Kidney glomerular epithelial cell (primary cell): ENCODE measurements at places on chromosomes 5 and 9.

- DNase-seq = no peak
These were observed 38.4 kb downstream of the SMC5 start for GRCh38 chr9:70297141-70297540.

- DNase-seq = no peak
These were observed 19.8 kb downstream of the FAXDC2 start for GRCh38 chr5:154830596-154830995.

DNA sequence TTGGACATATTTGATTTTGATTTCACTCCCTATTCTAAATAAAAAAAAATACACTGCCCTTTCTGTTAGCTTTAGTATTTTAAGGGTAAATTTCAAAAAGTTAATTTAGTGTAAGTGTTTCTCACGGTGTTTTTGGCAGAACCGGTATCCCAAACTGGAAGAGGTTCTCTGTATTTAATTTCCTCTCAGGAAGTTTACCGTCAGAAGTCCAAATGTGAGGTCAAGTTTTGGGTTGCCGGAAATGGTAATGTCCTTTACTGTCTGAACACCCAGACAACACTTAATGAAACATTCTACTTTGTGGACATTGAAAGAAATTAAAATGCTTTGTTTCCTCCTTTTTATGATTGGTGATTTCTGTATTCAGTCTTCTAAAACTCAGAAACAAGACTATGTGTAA lies 148.7 kb upstream of the CDKN2B start:
- DNase-seq = no peak

DNA sequence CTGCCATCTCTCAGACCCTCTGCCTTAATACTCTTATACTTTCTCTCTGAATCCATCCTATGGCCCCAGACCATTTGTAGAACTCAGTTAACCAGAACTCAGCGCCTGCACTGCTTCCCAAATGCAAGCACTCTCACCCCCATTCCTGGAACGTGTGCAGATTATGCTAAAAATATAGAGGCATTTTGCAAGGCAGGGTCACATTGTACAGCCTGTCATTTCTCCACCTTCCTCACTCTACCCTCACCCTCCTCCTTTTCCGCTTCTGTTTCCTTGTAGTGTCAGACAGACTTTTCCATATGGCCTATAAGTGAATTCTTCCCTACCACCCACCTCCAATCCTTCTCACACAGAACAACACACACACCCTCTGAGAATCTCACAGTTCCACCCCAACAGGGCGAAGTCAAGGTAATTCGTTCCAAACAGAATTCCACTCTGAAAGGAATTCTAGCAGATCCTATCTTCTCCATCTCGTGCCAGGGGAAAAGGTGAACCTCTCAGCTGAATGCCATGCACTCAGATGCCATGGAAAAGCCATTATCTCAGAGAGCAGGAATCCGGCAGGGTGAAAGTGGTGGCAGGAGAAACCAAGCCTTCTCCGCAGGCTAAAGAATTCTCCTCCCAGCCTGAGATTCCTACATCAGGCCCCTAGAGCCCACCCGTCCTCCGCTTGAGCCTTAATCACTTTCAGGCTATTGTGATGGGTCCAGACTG lies 25.3 kb downstream of the GGTA1 start:
- DNase-seq = no peak

GRCh38 chr5:132473019-132473531 lies 17.5 kb downstream of the IRF1 start:
- no peak for DNase-seq

DNA sequence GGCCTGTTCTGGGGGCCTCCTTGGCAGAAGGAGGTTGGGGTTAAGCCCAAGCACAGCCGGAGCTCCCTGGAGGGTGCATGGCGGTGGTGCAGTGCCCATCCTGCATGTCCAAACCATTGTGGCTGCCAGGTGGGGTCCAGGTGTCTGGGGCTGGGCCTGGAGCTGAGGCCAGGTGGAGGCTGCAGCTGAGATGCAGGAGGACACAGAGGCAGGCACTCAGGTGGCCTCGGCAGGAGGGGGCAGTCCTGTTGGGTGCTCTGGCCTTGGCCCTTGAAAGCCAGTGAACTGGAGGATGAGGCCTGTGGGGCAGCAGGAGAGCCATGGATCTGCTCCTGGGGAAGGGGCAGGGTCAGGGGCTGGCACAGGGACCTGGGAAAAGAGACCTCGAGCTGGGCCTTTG lies 195.3 kb downstream of the OLFM1 start:
- DNase-seq = no peak

DNA sequence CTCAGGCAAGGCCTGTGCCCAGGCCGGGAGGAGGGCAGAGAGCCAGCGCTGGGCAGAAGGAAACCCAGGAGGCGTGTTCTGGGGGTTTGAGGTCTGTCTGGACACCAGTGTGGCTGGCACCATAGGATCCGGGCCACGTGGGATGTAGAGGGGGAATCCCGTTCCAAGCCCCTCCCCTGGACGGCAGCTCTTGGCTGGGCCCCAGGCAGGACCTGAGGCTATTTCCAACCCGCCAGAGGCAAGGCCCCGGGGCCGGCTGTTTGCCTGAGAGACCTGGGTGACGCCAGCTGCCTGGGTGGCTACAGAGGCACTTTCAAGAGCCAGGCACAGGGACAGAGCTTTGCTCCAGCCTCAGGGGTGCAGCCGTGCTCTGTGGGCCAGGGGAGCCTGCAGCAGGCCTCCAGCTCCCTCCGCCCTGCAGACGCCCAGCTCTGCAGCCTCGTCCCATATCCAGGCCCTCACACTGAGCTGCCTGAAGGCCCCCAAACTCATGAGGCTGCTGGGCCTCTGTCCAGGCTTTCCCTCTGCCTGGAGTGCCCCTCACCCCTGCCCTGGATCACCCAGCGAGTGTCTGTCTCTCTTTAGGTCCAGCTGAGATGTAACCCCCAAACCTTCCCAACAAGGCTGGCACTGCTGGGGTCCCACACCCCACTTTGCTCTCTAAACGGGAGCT lies 56.6 kb upstream of the EGFL7 start:
- no peak for DNase-seq

- DNase-seq = no peak
These were observed 262.8 kb downstream of the NR3C1 start for GRCh38 chr5:143140492-143141203.

DNA sequence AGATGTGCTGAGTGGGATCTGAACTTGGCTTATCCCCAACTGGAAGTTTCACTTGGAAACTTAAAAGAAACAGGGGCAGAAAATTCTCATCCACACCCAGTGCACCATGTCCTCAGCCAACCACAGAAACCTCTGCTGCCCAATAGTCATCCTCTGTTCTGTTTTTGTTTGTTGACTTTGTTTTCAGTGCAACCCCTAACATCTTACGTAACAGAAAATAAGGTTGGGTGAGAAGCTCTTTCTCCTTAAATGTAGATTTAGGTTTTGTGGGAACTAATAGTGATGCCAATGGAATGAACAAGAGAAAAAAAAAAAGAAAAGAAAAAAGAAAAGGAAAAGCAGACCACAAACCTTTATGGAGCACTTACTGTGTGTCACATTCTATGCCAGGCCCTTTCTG lies 262.8 kb downstream of the PAPPA start:
- DNase-seq = no peak

GRCh38 chr9:88979021-88979420 lies 12.2 kb upstream of the S1PR3 start:
- no peak for DNase-seq

DNA sequence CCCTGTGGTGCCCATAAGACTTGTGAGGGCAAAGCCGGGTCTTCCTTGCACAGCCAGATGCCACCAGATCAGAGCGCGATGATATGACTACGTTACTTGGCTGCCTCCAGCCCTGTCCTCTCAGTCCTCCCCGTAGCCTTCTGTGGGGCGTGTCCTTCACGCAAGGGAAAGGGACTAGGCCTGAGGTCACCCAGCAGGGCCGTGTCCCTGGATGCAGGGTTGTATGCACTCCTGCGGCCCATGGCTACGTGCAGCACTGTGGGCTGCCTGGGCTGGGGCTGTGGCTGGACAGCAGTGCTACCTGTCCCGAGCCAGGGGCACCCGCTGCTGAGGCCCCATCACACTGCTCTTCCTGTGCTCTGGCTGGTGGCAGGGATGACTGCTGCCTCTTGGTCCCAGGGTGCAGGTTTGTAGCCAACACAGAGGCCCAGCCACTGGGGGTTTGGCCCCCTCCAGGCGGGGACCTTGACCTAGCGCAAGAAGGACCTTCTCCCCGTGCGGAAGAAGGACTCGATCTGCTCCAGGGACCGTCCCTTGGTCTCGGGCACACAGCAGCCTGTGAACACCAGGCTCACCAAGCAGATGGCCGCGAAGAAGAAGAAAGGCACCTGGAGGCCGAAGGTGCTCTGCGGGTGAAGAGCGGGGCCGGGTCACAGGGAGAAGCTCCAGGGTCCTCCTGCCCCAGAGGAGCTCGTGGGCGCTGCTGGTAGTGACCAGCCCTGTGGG lies 7.2 kb downstream of the SLC2A6 start:
- no peak for DNase-seq

- no peak for DNase-seq
These were observed 265.9 kb upstream of the VLDLR start for GRCh38 chr9:2355697-2355983.

DNA sequence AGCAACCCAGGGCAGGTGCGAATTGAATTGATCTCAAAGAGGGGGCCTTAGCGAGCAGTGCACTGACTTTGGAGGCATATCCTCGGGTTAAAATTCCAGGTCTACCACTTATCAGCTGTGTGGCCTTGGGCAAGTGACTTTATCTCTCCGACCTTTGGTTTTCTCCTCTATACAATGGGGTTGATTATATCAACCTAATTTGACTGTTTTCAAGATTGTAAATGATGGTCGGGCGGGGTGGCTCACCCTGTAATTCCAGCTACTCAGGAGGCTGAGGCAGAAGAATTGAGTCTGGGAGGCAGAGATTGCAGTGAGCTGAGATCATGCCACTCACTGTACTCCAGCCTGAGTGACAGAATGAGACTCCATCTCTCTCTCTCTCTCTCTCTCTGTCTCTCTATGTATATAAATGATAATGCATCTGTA lies 18.7 kb downstream of the SPRY4 start:
- no peak for DNase-seq

- DNase-seq = no peak
These were observed 608.1 kb downstream of the CDH9 start for GRCh38 chr5:26430323-26430722.

DNA sequence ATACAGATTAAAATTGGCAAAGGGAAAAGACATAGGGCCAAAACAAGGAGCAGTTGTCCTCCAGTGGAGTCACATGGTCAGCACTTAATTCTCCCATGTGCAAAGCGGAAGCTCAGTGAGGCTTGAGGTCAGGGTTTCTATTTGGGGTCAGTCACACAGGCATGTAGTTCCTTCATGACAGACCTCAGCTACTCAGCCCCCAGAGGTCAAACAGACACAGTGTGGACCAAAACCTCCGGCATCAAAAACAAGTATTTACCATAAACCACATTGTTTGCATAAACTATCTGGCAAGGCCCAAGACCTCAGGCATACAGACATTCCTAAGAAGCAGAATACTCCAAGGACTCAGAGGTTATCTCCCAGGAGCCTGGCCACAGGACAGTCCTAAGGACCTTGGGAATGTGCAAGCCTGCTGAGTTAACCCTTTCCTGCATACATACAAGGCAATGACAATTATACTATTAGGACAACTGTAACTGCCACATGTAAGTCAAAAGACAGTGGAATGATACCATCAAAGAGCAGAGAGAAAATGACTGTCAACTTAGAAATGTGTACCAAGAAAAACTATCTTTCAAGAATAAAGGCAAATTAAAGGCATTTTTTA lies 28.7 kb upstream of the FNIP1 start:
- no peak for DNase-seq

DNA sequence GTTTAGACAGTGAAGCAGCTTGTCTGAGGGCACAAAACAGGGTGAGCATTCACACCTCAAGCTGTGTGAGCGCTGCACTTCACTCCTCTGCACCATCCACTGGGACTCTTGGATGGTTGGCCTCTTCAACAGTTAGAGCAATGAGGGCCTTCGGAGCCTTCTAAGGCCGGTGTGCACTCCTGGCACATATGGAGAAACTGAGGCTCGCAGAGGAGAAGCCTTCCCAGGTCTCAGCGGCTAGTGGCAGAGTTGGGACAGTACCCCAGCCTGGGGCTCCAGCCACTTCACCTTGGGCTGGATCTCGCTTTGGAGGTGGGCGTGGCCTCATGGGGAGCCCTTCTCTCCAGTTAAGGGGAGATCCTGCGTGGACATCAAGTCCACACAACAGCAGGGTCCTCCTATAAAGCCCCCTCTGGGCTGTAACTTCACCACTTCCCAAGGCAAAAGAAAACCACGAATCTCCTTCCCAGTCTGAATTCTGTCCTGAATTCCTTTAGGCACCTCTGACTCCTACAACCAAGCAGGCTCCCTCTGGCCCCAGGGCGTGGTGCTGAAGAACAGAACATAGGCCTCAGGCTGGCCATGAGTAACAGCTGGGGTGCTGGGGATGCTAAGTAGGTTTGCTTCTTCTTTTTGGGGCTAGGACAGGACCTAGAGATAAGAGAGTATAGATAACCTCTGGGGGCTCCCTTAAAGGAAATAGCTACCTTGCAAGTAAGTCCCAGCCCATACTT lies 30.5 kb upstream of the CSF1R start:
- no peak for DNase-seq

DNA sequence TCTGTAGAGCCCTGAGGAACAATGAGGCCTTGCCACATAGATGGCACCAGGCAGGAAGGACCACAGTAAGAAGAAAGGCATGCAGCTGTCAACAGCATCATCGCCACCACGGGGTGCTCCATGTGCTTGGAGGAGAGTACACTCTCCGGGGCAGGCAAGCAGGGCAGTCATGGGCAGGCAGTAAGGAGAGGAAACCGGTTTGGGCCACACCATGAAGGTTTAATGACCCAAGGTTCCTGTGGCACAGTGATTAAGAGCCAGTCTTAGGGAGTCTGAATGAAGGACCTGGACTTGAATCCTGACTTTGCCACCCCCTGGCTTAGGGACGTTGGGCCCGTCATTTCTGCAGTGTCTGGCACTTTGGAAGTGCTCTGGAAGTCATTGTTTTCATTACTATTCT lies 80.6 kb upstream of the ZBTB43 start:
- DNase-seq = no peak

- DNase-seq = no peak
These were observed 26.7 kb downstream of the ERGIC1 start for GRCh38 chr5:172860520-172861443.

DNA sequence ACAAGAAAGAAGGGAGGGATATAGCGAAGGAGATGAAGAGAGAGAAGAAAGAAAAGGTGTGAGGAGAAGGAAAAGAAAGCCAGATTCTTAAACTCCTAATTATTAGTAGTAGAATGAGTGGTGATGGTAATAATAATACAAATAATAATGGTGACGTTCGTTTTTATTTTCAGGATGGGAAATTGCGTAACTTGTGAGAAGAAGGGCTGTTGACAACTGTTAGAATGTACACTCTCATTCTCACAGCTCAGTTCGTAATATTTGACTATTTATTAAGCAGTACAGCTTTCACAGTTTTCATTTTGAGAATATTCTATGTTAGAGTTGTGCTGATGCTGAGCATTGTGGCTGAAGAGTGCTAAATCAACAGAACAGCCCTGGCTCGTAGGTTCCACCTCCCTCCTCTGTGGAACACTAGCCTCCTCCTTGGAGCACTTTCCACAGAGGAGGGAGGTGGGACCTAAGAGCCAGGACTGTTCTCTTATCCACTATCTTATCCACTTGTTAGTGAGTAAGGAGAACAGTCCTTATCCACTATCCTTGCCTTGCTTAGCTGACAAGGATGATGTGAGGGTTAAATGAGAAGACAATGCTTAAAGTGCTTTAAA lies 258.3 kb upstream of the VLDLR start:
- no peak for DNase-seq

- DNase-seq = peak; percentile 96
These were observed 80.5 kb downstream of the PAPPA start for GRCh38 chr9:116234081-116234480.
